Nephron progenitor cell (in vitro differentiated cells): ENCODE measurements at places on chromosomes 11 and 22.

DNA sequence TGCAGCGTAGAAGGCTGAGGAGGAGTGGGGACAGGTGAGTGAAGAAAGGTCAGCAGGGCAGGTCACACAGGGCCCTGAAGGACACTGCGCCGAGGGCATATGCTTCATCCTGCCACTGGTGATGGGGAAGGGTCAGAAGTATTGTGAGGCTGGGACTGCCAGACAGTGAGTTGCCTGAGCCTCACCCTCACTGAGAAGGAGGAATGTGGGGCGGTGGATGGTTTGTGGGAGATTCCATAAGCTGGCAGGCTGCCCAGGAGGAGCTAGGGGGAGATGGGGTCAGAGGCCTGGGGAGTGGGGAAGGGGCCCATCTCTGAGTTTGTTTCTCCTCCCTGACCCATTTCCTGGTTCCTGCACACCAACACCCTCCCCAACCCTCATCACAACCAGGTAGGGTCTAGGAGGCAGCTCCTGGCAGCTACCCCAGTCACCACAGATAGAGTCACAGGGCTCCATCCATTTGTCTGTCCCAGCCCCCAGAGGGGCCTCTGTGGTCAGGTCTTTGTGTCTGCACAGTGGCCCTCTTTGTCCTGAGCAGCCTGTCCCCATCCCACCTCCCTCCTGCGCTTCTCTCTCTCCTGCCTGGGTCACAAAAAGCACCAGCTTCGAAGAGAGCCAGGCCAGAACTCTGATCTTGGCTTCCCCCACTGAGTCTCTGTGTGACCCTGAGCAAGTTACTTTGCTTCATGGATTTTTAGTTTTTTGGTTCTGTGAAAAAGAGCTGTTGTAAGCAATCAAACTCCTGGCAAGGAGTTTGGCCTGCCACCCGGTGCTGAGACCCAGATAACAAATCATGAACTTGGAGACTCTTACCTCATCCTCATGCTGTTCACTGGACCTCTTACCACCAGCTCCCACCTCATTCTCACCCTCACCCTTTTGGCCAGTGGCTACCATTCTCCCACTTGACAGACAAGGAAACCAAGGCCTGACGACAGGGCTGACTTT is 4.6 kb upstream of the P2RY2 start:
- H3K27ac ChIP-seq = peak overlapping the region; percentile 51
- H3K4me3 ChIP-seq = no peak overlapping the region
- H3K27me3 ChIP-seq = peaks cover 20% of the 10 kb centered on the region
- DNase-seq = no peak
- H3K4me1 ChIP-seq = peaks cover 37% of the 10 kb centered on the region

- no peaks in the 10 kb centered on the region for H3K36me3 ChIP-seq
- H3K4me3 ChIP-seq = peak overlapping the region; percentile 58
- H3K27me3 ChIP-seq = peaks cover 3% of the 10 kb centered on the region
- DNase-seq = no peak
Measured at GRCh38 chr22:39471381-39472141, 14.7 kb downstream of the MGAT3 start.

DNA sequence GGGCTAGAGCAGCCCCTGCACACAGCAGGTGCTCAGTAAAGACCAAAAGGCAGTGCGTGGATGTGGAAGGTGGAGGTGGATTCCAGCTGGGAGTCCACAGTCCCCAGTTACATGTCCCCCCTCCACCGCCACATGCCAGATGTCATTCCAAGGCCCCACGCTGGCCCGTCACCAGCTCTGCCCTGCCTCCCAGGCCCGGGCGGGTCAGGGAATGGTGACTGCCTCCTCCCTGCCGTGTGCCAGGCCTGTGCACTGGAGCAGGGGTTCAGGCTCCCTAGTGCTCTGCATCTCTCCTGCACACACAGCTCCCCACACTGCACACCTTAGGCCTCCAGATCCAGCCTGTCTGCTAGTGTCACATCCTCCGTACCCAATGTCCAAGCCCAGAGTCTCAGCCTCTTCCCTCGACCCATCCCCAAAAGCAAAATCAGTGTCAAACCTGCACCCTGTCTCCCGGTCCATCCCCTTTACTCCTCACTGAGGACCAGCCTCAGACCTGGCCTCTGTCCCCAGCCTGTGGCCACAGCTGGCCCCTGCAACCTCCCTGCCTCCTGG is 40.2 kb upstream of the PRODH start:
- H3K27ac ChIP-seq = no peak overlapping the region
- H3K36me3 ChIP-seq = no peaks in the 10 kb centered on the region
- H3K4me1 ChIP-seq = no peaks in the 10 kb centered on the region
- DNase-seq = no peak
- peaks cover 26% of the 10 kb centered on the region for H3K27me3 ChIP-seq

DNA sequence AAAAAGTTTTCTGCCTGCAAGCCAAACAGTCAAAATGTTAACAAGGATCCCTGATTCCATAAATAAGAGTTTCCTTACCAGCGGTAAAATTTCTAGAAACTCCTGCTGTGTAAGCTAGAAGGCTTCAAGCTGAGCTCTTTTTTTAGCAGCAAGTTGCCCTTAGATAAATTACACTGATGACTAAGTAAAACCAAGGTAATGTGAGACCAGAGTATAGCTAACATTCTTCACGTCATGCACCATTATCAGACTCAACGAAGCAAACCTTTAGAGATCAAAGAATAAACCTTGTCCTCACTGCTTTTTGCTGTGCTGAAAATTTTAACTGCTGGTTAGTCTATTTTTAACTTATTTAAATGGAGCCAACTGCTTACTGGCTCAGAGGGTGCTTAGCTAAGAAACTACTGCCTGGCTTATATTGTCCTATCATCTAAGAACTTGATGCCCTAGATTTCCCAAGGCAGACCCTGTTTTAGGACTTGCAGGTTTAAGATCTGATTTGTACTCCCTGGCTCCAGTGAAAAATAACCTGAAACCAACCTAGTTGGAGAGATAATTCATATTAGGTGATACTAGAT is 900.7 kb downstream of the JRKL start:
- H3K27me3 ChIP-seq = no peaks in the 10 kb centered on the region
- no peak overlapping the region for H3K27ac ChIP-seq
- DNase-seq = no peak
- no peak overlapping the region for H3K4me3 ChIP-seq

GRCh38 chr11:62925308-62925707 is 4.1 kb upstream of the CHRM1 start:
- H3K4me1 ChIP-seq = peaks cover 60% of the 10 kb centered on the region
- H3K27me3 ChIP-seq = peaks cover 94% of the 10 kb centered on the region
- no peak overlapping the region for H3K27ac ChIP-seq
- H3K36me3 ChIP-seq = no peaks in the 10 kb centered on the region
- DNase-seq = no peak

- DNase-seq = peak; percentile 33
- H3K4me1 ChIP-seq = peaks cover 26% of the 10 kb centered on the region
- no peak overlapping the region for H3K27ac ChIP-seq
- H3K4me3 ChIP-seq = no peak overlapping the region
- H3K36me3 ChIP-seq = peaks cover 28% of the 10 kb centered on the region
Measured at GRCh38 chr22:29343313-29343805, 27.9 kb upstream of the RASL10A start.

DNA sequence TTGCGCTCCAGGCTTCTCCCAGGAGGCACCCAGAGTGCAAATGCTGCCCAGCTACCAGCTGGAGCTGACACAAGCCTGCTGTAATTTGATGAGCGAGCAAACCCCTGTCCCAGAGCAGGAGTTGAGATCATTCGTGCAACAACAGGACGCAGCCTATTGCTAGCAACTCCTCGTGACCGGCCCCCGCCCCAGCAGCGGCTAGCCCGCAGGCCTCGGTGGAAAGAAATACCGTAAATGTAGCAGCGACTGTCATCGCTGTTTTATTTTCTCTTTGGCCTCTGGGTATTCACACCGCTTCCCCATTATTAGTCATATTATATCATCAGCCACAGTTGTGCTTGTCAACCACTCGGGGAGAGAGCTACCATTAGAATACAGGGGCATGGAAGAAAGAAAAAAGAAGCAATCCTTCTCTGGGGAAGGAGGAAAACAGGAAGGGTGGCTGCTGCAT is 59.2 kb upstream of the ATXN10 start:
- no peak overlapping the region for H3K4me3 ChIP-seq
- peak overlapping the region; percentile 36 for H3K27ac ChIP-seq
- no peaks in the 10 kb centered on the region for H3K36me3 ChIP-seq
- peaks cover 8% of the 10 kb centered on the region for H3K27me3 ChIP-seq
- peaks cover 22% of the 10 kb centered on the region for H3K4me1 ChIP-seq

DNA sequence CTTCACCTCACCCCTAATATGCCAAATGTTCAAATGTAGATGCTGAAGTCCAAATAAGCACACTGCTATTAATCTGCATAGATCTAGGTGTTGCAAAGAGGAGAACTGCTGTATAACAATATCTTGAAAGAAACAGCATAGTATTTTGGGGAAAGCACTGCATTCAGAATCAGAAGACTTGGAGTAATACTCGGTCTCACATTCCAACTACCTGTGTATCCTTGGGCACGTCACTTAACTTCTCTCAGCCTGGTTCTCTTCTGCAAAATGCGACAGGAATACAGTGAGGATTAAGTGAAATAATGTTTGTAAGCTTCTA is 332 bp upstream of the HMGXB4 start:
- H3K4me1 ChIP-seq = peaks cover 46% of the 10 kb centered on the region
- no peak for DNase-seq
- peak overlapping the region; percentile 97 for H3K4me3 ChIP-seq
- peaks cover 34% of the 10 kb centered on the region for H3K36me3 ChIP-seq
- H3K27ac ChIP-seq = peak overlapping the region; percentile 92

- DNase-seq = no peak
- peaks cover 8% of the 10 kb centered on the region for H3K27me3 ChIP-seq
- peaks cover 16% of the 10 kb centered on the region for H3K36me3 ChIP-seq
- peak overlapping the region; percentile 98 for H3K4me3 ChIP-seq
- peaks cover 27% of the 10 kb centered on the region for H3K4me1 ChIP-seq
- no peak overlapping the region for H3K27ac ChIP-seq
Measured at GRCh38 chr22:40345271-40345670, 1.0 kb upstream of the ADSL start.

GRCh38 chr11:132639403-132639802 is 892.9 kb downstream of the OPCML start:
- H3K4me1 ChIP-seq = peaks cover 16% of the 10 kb centered on the region
- no peak overlapping the region for H3K4me3 ChIP-seq
- no peak overlapping the region for H3K27ac ChIP-seq
- no peaks in the 10 kb centered on the region for H3K36me3 ChIP-seq
- no peak for DNase-seq

DNA sequence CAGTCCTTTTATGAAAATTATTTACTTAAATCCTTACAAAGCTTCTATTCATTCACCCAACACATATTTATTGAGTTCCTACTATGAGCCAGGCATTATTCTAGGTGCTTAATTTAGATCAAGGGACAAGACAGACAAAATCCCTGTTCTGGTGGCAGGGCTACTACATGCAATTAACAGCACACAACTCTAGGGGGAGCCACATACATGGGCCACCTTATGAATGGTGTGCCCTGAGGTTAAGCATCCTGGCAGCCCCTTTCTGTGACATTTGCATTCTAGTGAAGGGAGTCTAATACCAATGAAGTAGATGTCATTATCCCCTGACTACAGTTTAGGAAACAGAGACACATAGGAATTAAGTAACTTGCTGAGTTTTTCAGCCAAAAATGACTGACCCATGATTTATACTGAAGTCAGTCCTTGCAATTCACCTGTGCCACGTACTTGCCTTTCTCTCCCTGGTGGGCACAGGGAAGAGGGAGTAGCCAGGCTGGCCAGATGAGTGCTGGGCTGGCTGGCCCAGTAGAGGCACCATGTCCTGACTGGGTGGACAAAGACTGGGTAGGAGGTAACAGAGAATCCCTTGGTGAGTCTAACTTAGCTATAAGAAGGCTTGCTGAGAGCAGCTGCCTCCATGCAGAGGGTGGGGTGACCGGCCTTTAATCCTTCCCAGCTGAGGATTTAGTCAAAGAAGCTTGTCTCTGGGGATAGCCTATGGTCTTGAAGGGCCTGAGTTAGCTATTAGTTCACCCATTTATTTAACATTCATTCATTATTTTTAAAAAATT is 52.0 kb upstream of the ELF5 start:
- no peaks in the 10 kb centered on the region for H3K36me3 ChIP-seq
- no peak for DNase-seq
- no peak overlapping the region for H3K4me3 ChIP-seq
- H3K27me3 ChIP-seq = peaks cover 24% of the 10 kb centered on the region
- peaks cover 8% of the 10 kb centered on the region for H3K4me1 ChIP-seq

- H3K4me3 ChIP-seq = no peak overlapping the region
- H3K27me3 ChIP-seq = peaks cover 17% of the 10 kb centered on the region
- peak; percentile 43 for DNase-seq
- peaks cover 31% of the 10 kb centered on the region for H3K4me1 ChIP-seq
- no peaks in the 10 kb centered on the region for H3K36me3 ChIP-seq
Measured at GRCh38 chr22:35631597-35631996, 14.5 kb upstream of the MB start.

DNA sequence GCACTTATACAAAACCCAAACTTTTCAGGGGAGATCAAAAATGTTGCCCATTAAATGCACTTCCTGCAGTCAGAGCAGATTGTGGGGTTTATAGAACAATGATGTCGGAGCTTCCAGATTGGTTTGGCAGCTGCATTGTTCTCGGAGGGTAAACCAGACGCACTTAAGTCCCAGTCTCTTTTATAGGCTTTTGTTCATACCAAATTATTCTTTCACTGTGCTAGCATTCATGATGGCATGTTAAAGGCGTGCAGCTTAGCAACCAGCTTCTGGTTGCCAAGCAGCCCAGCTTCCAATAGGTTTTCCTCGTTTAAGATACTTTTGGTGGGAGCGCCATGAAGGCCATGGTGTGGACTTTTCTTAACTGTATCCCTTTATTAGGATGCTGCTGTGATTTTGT is 40.9 kb downstream of the ZC3H12C start:
- no peaks in the 10 kb centered on the region for H3K27me3 ChIP-seq
- no peak overlapping the region for H3K27ac ChIP-seq
- peaks cover 21% of the 10 kb centered on the region for H3K4me1 ChIP-seq
- DNase-seq = no peak

DNA sequence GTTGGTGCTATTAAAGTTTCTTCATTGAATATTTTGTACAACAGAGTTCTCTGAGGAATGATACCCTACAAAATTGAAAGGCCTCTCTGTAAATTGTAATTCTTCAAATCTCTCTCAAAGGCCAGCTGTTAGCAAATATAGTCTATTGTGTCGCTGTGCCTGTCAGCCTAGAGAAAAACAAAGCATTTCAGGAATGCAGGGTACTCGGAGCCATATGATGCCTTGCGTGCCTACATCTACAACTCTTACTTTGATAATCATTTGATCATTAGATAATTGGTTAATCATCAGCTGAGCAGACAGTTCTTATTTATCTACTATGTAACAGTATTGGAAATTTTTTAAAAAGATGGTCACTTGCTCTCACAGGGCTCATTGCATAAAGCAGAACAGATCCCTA is 67.3 kb downstream of the RNF169 start:
- no peak overlapping the region for H3K27ac ChIP-seq
- peaks cover 9% of the 10 kb centered on the region for H3K4me1 ChIP-seq
- H3K4me3 ChIP-seq = no peak overlapping the region
- peaks cover 63% of the 10 kb centered on the region for H3K36me3 ChIP-seq
- H3K27me3 ChIP-seq = no peaks in the 10 kb centered on the region
